GM23248 (cell line): ENCODE measurements at places on chromosomes 3 and 15.

DNA sequence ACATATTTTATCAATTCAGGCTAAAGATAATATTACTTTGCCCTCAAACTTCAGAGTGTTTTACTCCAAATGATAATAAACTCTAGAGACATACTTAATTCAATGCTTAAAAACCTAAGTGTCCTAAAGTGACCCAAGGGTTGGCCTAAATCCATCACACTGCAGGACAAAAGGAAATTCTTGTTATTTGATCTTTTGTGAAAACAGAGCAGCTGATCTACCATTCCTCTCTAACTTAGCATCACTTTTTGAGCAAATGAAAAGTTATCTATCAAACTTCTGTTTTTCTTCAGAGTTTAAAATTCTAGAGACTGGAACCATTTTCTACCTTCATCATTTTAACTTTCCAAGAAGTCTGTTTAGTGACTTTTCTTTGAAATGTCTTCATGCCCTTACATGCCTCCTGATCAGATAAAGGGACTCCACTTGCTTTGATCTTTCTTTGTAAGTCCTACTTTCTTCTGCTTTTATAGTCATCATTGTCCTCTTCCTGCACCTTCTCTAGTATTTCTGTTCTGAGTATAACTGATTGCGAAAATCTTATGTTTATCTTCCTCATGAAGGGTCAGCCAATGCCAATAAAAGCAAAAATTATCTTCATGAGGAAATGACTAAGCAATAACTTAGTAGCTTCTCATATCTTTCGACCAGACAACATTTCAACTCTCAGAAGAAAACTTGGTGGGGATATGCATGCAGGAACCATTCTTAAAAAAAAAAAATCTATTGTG, 378.7 kb upstream of the TGFBR2 start:
- peak; percentile 89 for DNase-seq

DNA sequence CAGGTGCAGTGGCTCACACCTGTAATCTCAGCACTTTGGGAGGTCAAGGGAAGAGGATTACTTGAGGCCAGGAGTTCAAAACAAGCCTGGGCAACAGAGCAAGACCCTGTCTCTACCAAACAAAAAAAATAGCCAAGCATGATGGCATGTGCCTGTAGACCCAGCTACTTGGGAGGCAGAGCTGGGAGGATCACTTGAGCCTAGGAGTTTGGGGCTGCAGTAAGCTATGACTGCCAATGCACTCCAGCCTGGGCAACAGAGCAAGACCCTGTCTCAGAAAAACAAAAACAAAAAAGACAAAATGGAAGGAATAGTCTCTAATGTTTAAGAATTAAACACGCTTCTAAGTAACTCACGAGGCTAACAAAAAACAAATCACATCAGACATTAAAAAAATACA, 106.5 kb downstream of the DLG1 start:
- no peak for DNase-seq

GRCh38 chr3:4271834-4272233, 31.3 kb upstream of the SETMAR start:
- DNase-seq, result peak; percentile 60

GRCh38 chr3:156497326-156497725, 57.6 kb downstream of the SSR3 start:
- peak; percentile 40 for DNase-seq

GRCh38 chr15:63997715-63998442, 48.4 kb downstream of the DAPK2 start:
- DNase-seq, result peak; percentile 65

- no peak for DNase-seq
These were observed 35.0 kb upstream of the TJP1 start for GRCh38 chr15:29857221-29857789.

GRCh38 chr3:64237083-64237482, 11.8 kb upstream of the PRICKLE2 start:
- DNase-seq, result no peak

DNA sequence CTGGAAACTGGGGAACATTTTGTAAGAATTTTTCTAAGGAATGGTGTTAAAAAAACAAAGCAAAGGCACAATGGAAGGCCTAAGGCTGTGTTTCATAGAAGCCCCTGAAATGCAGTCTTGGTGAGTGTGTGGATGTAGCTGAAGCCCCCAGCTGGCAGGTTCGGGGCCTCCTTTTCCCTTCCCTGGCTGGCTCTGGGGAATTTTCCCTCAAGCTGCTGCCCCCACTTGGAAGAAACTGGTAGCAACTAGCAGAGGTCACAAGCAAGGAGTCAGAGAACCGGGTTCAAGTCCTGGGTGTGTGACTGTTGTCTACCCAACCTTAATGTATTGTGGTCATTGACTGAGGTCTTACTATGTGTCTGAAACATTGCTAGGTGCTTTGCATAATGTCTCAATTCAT, 85.3 kb upstream of the MYZAP start:
- peak; percentile 30 for DNase-seq

- DNase-seq, result no peak
These were observed 169.1 kb upstream of the ZPLD1 start for GRCh38 chr3:102265720-102266119.
